ENCODE measurements at places on chromosomes 5 and 9.

DNA sequence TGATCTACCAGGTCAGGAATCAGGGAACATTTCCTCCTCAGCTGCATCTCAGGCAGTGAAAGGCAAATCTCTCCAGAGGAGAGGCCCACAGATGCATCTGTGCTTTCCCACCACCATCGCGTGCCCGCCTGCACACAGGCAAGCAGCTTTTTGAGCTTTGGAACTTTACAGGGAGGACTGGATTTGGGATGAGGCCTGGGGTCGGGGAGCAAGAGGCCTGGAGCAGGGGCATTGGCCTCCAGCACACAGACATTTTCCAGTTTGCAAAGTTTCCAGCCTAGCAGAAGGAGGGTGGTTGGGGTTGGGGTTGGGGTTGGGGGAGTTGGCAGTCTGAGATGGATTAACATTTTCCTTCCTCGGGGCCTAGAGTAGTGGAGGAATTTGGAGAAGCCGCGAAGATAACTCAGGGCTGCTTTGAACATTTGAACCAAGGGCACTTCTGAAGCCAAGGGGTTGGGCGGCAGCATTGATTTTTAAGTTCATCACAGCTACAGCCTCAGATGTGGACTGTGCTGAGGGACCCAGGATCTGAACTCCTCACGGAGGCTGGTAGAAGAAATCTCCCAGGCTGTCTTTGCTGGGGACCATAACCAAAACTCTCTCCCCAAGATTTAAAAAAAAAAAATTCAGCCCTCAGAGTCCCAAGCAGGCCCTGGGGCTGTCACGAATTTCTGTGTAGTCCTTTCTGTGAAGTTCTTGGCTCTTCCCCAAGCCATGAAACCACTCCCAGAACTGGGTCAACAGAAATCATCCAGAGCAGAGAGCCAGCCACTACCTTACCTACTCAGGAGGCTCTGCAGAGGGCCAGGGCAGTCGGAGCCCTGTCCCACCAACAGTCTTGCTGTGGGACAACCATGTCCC is 25.6 kb downstream of the C5orf15 start:
- DNase-seq = no peak

DNA sequence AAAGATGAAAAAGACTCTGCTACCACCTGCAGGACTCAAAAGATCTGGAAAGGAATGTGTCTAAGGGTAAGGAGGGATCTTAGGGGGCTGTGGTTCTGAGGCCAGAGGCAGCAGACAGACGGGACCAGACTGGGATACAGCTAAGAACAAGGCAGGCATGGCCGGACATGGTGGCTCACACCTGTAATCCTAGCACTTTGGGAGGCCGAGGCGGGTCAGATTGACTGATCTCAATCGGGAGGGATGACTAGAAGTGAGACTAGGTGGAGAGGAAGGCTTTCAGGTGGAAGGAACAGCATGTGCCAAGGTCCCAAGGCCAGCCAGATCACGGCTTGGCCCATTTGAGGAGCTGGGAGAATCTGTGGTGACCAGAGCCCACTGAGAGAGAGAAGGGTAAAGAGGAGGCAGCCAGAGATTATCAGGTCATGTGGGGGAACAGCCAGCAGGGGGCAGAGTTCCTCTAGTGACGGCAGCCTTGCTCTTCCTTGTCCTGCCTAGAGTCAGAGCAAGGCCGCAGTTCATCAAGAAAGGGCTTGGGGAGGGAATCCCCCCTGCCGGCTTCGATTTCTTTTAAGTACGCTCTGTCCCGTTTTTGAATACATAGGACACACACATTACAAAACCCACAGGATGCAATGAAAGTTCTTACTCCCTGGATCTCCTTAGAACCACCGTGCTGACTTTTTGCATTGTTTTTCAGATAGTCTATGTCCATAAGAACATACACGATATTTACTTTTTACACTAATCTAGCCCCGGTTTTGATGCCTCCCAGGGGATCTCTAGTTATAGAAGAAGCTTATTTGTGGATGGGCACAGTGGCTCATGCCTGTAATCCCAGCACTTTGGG is 2.6 kb upstream of the OLFML2A start:
- peak; percentile 61 for DNase-seq

- no peak for DNase-seq
Measured at GRCh38 chr5:22985446-22985845, 132.3 kb upstream of the CDH12 start.

GRCh38 chr9:90789862-90790261 is 11.8 kb upstream of the SYK start:
- no peak for DNase-seq

- DNase-seq = no peak
Measured at GRCh38 chr9:106107716-106108115, 413.4 kb downstream of the TMEM38B start.

- peak; percentile 9 for DNase-seq
Measured at GRCh38 chr5:88145611-88146467, 122.8 kb downstream of the TMEM161B start.

All from SHP77 (cell line).